Brain (organoid and tissue), 16 donors: ENCODE measurements at places on chromosomes 6 and 20.

GRCh38 chr6:21342501-21342900 lies 251.1 kb upstream of the SOX4 start:
- DNase-seq: no peak

- no peak for DNase-seq
Observed at GRCh38 chr6:135030056-135030473, 24.6 kb downstream of the HBS1L start.

- DNase-seq: no peak
Observed at GRCh38 chr6:166565084-166565967, 21.2 kb downstream of the RAMACL start.

DNA sequence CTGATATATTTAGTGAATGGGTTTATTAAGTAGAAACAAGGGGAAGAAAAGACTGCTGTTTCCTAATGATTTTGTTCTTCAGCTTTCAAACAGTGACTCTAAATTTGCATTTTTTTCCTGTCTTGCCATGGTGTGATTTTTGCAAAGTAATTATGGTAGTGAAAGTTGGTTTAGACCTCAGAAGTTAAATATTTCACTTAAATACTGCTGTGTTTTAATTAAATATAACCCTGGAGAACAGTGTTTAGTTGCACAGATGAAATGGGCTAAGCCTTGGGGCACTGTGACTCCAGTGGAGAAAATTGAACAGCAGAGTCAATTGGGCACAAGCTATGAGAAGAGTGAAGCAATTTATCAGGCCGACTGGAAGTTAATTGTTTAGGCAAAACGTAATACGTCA lies 111.1 kb upstream of the MCHR2 start:
- no peak for DNase-seq

DNA sequence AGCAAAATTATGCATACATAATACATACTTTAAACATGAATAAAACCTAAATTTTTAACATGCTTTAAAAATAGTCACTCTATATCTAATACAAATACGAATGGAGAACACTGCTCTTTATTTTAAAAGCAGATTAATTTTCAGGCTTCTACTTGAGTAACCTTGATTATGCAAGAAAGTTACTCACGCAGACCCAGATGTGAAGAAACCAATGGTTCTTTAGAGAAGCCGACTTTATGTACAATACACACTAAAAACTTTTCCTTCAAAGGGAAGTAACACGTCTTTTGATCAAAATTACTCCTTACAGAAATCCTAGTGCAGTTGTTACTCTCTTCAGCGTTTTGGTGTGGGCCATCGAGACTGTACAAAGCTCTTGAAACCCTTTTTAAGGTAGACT lies 136.9 kb upstream of the SLC22A16 start:
- no peak for DNase-seq

DNA sequence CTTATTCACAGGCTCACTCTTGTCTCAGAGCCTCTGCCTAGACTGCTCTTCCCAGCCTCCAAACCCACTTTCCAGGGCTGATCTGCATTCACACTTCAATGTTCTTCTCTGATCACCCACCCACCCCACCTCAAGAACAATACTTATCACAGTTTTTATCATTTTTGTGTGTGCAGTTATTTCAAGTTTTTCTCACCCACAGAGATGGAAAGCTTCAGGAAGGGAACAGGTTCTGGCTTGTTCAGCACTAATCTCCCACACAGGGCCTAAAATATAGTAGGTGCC lies 160.9 kb downstream of the MRPL14 start:
- DNase-seq: no peak

DNA sequence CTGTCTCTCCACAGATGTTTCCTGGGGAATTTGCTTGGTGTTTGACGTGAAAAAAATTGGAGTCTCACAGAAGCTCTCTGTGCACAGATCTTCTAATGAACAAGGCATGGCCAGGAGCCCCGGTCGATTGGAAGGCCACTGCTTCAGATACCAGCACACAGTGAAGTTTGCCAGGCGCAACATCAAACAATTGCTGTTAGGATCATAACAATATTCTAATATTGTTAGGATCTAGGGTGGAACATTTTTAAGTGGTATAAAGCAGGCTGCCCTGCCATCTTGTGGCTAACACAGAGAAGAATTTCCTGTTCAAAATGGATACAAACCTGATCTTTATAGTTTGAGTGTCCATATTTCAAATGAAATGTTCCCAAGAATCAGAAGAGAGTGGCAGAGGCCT lies 64.1 kb downstream of the C6orf118 start:
- DNase-seq: peak; percentile 74

DNA sequence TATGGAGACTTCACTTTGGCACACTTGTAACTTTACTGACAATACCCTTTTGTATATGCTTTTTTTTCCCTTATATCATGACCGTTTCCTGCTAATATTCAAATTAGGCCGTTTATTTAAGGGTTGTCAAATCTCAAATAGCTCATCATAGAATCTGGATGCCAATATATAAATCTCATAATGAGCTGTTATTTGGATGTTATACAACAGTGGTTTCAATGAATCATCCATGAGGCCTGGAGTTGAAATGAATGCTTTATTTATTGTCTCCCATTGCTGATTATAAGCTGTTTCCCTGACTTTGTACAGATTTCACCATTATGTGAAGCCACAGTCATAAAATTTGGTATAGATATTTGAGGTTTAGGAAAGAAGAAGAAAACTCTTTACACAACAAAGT lies 256.1 kb downstream of the PLCB1 start:
- no peak for DNase-seq

GRCh38 chr6:89139509-89140346 lies 6.1 kb upstream of the PM20D2 start:
- no peak for DNase-seq

DNA sequence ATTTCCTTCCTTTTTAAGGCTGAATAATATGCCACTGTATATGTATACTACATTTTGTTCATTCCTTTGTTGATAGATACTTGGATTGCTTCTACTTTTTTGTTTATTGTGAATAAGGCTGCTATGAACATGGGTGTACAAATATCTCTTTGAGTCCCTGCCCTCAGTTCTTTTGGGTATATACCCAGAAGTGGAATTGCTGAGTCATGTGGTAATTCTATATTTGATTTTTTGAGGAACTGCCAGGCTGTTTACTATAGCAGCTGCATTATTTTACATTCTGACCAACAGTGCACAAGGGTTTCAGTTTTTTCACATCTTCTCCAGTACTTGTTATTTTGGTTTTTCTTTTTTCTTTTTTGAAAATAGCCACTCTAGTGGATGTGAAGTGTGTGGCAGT lies 34.1 kb downstream of the CDS2 start:
- DNase-seq: no peak
